ENCODE measurements at places on chromosomes 6 and 20.

- no peak for DNase-seq
Observed at GRCh38 chr6:159098636-159099106, 53.9 kb upstream of the TAGAP start.

DNA sequence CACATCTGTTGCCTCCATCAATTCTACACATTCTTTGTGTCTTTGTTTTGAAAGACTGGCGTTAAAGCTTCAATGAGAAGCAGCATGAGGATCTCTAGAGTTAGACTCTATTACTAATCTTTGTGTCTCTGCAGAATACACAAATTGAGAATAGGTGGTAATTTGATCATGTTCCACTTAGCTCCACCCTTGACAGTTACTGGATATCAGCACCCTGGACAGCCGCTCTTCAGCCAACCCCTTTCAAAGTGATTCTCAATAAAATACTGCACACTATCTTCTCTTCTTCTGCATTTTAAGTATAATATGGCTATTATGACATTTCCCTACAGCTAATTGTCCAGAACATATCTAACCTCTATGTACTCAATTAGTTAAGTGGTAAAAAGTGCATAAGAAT, 54.3 kb upstream of the CNR1 start:
- DNase-seq = no peak

DNA sequence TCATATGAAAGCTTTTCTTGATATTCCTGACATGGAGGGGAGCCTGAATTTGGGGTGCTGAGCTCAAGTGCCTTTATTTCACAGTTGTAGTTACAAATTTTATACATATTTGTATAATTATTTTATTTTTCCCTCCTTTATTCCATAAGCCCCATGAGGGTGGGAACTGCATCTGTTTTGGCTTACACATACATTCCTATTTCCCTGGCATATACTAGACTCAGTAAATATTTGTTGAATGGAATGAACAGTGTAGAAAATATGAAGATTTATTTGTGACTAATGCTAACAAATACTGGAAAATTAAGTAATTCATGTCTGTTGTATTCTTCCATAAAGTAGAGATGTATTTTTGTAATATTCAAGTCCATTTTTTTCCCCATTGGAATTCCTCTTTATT, 127.1 kb downstream of the MYO6 start:
- DNase-seq = no peak

DNA sequence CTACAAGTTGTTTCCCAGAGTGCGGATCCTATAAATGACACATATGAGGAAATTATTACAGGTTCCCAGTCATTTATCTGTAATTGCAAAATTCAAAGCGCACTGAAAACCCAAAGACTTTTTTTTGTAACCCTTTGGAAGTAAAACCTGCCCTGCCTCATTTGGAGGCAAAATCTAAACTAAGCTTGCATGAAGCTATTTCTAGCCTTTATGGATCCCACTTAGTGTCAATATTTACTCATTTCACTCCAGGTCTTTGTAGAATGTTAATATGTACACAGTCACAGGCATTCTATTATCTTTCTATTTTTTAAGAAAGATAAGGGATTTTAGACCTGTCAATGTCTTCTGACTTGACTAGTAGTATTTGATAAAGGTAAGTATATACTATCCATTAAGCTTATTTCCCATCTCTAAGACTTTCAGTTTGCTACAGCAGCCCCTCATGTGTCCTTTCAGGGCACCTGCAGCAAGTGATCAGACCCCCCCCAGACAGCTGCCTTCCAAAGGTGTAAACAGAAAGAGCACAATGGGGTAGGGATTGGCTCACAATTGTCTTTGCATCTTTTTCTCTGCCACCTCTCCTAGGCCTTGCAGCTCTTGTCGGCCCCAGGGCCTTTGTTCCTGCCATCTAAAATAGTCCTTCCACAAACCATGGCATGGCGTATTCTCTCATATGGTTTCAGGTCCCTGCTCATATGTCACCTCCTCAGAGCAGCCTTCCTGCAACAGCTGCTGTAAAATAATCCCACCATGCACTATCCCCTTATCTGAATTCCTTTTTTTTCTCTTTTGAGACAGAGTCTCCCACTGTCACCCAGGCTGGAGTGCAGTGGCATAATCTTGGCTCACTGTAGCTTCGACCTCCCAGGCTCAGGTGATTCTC, 1.3 kb upstream of the REPS1 start:
- no peak for DNase-seq

GRCh38 chr20:22690616-22691179, 106.3 kb upstream of the FOXA2 start:
- DNase-seq = no peak

- no peak for DNase-seq
Observed at GRCh38 chr20:48338717-48339116, 489.1 kb downstream of the PREX1 start.

- DNase-seq = no peak
Observed at GRCh38 chr6:166529586-166529985, 56.9 kb downstream of the RAMACL start.

DNA sequence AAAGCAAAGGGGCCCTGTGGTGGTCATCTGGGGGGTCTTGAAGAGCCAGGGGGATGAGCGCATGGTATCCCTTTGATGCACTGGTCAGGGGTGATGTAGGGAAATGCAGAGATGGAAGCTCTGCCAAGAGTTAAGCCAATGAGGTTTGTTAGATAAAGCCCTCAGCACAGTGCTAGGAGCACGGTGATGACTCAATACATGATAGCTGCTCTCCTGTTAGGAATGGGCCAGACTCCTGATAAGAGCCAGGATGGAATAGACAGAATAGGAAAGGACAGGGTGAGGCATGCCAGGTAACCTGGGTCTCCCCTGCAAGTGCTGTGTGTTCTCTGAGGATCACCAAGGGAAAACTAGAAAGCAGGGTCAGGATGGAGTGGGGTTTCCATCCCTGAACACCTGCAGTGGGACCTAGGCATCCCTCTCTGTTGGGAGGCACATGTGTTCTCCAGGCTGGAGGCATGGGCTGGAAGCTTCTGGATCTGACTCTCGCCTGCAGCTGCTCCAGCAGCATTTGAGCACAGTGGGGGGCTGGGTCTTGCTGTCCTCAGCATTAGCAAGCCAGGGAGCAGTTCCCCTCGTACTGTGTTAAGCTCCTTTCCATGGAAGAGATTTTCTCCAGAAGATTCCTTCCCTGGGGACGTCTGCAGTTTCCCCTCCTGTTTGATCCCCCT, 71.8 kb upstream of the TIAM2 start:
- DNase-seq = no peak

- peak; percentile 30 for DNase-seq
Observed at GRCh38 chr6:110357298-110357663, 868 bp downstream of the METTL24 start.

DNA sequence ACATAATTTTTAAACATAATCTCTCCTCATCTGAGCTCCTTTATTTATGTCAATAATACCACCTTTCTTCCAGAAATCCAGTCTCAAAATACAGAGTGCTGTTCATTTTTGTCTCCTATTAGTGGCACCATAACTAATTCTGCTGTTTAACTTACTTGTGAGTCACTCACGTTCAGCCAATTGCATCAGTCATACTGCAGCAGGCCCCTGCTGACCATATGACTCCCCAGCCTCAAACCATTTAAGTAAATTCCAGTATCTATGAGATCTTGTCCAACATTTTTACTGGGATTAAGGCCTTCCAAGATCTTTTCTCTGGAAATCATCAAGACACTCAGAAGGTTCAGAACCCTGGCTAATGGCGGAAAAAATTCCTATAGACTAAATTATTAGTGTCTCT, 982.2 kb upstream of the MAP3K7 start:
- DNase-seq = no peak

DNA sequence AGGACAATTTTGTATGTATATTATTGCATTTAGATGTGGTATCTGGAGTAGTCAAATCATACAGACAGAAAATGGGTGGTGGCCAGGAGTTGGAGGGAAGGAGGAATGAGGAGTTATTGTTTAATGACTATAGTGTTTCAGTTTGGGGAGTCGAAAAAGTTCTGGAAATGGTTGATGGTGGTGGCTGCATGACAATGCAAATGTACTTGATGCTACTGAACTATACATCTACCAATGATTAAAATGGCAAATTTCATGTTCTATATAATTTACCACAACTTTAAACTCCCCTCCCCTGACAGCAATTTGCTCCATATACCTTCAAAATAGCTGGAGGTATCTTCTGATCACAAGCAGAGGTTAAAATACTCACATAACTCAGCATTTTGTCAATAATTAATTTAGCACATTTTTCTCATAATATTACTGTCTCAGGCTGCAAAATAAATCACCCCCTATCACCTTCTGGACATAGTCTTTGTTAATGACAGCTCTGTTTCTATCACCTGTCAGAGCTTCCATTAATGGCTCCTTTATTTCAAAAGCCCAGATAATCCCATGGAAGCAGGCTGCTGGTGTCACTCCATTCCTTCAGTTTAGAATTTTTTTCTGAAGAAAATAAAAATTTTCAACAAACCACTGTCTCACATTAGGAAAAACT, 25.7 kb upstream of the RHAG start:
- DNase-seq = no peak

DNA sequence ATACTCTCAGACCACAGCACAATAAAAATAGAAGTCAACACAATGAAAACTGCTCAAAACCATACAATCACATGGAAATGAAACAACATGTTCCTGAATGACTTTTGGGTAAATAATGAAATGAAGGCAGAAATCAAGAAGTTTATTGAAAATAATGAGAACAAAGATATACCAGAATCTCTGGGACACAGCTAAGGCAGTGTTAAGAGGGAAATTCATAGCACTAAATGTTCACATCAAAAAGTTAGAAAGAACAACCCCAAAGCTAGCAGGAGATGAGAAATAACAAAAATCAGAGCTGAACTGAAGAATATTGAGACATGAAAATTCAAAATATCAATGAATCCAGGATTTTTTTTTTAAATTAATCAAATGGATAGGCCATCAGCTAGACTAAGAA, 183.3 kb downstream of the BACH2 start:
- no peak for DNase-seq

GRCh38 chr20:4667371-4667773, 54.3 kb upstream of the PRND start:
- DNase-seq = no peak

DNA sequence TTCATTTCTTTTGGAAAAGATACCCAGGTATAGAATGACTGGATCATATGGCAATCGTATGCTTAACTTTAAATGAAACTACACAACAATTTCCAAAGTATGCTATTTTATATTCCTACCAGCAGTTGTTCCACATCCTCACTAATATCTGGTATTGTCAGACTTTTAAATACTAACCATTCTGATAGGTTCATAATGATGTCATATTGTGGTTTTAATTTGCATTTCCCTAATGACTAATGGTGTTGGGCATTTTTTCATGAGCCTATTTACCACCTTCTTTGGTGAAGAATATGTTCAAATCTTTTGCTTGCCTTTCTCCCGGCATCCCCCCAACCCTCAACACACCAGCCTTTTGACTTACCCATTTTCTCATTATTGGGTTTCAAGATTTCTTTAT, 96.2 kb upstream of the HMGN3 start:
- no peak for DNase-seq

DNA sequence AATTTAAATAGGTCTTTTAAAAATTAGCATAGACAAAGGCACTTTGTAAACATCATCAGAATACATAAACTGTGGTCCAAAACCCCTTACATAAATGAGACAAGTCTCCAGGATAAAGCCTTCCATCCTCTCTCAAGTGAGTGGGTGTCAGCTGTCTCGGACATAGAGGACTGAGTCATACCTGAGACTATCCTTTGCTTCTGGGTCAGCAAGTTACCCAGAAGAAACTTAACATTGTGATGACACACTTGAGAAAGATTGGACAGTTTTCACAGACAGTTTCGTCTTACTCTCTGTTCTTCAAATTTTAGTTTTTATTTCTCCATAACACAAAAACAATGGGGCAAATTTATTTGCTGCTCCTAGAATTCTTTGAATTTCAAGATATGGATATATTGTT, 838.0 kb downstream of the DHX35 start:
- no peak for DNase-seq

DNA sequence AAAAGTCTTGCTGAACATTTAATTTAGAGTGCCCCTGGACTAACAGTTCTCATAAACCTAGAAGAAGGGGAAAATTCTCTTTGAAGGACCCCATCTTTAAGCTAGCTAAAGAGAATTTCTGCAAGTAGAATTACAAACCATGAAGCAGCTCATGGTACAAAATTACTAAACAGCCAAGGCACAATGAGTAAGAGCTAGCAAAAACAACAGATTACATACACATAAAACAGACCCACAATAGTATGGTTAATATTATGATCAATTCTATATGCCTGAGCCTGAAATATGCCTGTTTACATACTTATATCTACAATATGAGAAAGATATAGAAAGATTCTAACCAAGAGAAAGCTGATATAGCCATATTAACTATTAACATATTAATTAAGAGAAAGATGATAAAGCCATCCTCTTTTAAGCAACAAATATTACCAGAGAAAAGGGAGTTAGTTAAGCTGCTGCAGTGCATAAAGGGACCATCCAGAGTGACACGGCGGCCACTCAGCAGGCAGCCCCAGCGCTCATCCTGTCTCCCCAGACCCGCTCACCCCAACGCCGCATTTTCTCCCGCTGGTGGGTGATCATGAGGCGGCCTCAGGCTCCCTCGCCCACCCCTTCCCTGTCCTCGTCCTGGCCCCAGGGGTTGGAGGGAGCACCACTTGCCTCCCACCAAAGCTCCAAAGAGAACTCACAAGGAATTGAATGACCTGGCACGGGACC, 98.4 kb upstream of the CARMIL1 start:
- DNase-seq = no peak
